Stimulated activated CD4-positive, alpha-beta T cell treated with anti-CD3 and anti-CD28 coated beads, Interleukin-2, amount 100 ng/mL, for 4 hours (primary cell): ENCODE measurements at places on chromosomes 7 and 10.

DNA sequence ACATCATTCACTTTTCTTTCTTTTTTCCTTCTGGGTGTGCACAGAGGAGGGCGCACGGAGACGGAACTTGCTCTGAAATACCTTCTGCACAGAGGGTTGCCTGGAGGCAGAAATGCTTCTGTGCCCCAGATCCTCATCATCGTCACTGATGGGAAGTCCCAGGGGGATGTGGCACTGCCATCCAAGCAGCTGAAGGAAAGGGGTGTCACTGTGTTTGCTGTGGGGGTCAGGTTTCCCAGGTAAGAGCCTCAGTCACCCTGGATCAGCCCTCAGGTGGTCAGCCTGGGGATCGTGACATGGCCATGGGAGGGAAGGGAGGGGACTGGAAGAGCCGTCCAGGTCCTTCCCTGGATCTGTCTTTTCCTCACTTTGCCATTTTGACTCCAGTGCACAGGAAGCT is 33.6 kb downstream of the VWA2 start:
- no peak for DNase-seq

GRCh38 chr7:2573761-2574160 is 15.0 kb downstream of the IQCE start:
- DNase-seq = no peak

- DNase-seq = no peak
These were observed 14.2 kb downstream of the EBF3 start for GRCh38 chr10:129949891-129950291.

DNA sequence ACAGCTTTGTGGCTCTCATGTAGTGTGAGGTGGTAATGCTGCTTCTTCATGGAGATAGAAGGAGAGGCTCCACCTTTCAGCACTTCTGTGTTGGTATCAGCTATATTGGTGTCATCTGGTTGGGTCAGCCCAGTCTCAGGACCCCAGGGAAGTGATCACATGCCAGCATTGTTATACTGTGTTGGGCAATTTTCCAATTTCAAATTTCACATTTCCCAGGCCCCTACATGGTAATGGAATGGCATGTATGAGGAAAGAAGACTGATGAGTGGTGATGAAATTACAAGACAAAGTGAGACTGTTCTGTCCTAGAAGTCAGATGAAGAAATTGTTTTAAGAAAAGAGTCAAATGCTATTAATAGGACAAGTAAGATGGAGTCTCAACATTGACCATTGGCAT is 3.7 kb upstream of the AKR1C3 start:
- no peak for DNase-seq

GRCh38 chr7:26425655-26426054 is 134.0 kb downstream of the SNX10 start:
- DNase-seq = no peak

- DNase-seq = no peak
These were observed 72.8 kb upstream of the CUX1 start for GRCh38 chr7:101744588-101744987.

DNA sequence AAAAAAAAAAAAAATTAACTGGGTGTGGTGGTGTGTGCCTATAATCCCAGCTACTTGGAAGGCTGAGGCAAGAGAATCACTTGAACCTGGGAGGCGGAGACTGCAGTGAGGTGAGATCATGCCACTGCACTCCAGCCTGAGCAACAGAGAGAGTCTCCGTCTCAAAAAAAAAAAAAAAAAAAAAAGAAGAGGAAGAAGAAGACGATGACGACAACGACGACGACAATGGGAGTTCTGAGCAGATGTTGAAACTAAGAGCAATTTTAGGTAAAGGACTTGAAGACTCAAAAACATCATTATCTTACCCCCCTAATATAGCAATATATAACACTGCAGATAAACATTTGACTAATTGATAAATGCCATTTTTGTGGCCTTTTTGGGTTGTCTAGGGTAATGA is 39.5 kb upstream of the PPP1R17 start:
- DNase-seq = no peak

DNA sequence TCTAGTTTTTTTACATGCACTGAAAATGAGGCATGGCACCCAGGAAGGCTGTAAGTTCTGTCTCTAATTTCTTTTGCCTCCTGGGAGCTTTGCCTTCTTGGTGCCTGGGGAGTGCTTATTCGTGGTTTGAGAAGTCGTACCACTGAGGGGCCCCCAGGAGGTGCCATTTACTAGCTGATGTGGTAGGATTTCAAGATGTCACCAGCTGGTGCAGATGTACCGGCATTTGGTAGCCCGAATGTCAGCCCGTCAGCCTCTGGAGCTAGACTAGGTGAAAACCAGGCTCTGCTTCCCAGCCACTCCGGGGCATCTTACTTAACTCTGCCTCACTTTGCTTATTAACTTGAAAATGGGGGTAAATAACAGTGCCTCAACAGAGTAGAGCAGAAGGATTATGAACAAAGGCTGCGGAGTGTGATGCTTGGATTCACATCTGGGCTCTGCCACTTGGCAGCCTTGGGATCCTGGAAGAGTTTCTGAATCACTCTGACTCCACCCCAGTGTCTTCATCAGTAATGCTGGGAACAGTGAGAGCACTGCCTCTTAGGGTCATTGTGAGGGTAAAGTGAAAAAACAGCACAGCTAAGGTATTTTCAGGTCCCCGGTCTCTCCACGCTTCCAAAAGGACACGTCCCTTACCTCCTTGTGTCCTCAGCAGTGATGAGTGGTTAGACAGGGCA is 31.4 kb upstream of the BTBD16 start:
- no peak for DNase-seq

GRCh38 chr7:10913457-10913856 is 60.2 kb upstream of the PHF14 start:
- no peak for DNase-seq

GRCh38 chr7:122140918-122141317 is 3.1 kb downstream of the AASS start:
- DNase-seq = no peak

DNA sequence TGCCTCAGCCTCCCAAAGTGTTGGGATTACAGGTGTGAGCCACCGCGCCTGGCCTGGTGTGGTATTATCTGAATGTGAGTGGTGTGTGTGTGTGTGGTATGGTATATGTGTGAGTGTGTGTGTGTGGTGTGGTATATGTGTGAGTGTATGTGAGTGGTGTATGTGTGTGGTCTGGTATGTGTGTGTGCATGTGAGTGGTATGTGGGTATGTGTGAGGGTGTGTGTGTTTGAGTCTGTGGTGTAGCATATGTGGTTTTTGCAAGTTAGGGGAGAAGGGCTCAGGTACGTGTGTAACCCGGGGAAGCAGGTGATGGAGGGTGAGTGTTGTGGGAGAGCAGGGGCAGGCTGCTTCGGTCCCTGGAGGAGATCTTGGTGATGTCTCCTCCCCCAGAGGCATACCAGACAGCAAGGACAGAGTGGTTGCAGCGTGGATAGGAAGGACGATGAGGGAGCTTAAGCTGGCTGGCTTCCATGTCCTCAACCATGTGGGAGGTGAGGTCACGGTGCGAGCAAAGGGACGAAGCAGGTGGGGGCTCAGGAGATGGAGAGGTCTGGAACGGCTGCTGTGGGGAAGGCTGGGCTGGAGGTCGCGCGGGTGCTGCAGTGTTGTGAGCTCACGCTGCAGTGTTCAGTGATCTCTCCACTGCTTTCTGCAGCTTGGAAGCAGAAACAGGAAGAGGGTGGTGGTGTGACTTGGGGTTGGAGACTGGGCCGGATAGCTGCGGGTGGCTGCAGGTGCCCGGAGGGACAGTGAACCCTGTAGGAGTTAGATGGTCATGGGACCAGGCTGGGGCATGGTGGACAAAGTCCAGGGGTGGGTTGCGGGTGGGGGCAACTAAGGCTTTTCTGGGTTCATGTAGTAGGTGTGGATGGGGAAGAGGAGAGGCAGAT is 5.0 kb downstream of the ZYX start:
- DNase-seq = no peak

DNA sequence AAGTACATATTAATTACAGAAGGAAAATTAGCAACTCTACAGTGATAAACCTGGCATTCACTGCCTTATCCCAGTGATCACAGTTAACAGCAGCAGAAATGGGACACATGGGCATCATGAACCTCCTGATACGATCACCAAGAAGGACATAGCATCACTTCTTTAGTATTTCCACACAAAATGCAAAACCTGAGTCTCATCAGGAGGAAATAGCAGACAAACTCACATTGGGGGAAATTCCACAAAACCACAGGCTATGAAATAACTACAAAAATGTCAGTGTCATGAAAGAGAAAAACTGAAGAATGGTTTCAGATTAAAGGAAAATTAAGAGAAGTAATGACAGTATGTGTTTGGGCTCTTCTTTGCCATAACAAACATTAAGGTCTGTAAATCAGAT is 12.0 kb upstream of the PURB start:
- no peak for DNase-seq

DNA sequence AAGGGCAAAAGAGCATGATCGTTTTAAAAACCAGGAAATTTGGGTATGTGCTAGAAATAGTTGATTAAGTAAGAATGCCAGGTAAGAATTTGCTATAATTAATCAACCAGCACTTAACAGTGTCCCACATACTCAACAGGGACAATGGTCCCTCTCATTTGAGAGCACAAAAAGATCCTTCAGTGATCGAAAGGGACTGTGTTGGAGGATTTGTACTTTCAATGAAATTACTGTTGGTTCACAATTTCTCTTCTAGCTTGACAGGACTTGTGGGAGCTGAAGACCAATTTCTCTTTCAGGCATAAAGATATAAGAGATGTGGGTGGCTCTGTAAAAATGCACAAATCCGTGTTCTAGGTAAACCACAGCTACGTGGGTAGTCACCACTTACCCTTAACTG is 12.5 kb upstream of the PLEKHS1 start:
- no peak for DNase-seq

DNA sequence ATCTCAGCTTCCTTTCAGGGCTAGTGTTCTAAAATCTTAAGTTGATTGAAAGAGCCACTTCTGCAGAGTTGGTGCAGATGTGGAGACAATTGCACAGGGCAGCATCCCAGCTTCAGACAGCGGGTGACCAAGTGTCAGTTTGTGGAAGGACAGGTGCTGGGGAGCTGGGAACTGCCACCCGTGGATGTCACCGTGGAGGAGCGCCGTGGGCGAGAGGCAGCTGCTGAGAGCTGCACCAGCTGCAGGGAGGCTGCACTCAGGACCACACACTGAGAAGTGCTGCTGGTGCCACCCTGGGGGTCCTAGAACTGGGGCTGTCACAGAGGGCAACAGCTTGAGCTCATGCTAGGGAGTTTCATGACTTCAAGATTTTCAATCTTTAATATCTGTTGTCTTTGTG is 543.0 kb upstream of the FZD8 start:
- DNase-seq = no peak

GRCh38 chr7:37921876-37922275 is 1.4 kb downstream of the EPDR1 start:
- no peak for DNase-seq

DNA sequence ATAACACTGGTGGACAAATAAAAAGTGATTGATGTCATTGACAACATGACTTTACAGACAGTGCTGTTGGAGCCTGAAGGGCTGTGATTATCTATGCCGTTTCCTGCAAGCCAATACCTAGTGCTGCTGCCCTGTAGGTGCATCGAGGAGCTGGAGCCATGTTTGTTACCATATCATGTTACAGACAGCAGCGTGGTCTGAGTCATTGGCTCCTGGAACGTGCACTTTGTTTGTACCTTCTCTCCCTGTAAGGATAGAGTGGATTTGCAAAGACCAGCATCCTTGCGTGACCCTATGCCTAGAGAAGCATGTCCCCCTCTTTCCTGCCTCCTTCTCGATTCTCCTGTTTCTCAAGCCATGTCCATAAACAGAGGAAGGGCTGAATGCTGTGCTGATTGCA is 597.2 kb downstream of the TYW1 start:
- DNase-seq = no peak

- no peak for DNase-seq
These were observed 13.2 kb upstream of the MALSU1 start for GRCh38 chr7:23285657-23286646.

- DNase-seq = no peak
These were observed 8.2 kb downstream of the ATE1 start for GRCh38 chr10:121919666-121920065.

GRCh38 chr10:77542710-77543259 is 94.8 kb downstream of the KCNMA1 start:
- no peak for DNase-seq

- no peak for DNase-seq
These were observed 102.6 kb upstream of the PFKP start for GRCh38 chr10:2964632-2965296.

GRCh38 chr7:132177708-132178401 is 398.4 kb downstream of the PLXNA4 start:
- DNase-seq = no peak

DNA sequence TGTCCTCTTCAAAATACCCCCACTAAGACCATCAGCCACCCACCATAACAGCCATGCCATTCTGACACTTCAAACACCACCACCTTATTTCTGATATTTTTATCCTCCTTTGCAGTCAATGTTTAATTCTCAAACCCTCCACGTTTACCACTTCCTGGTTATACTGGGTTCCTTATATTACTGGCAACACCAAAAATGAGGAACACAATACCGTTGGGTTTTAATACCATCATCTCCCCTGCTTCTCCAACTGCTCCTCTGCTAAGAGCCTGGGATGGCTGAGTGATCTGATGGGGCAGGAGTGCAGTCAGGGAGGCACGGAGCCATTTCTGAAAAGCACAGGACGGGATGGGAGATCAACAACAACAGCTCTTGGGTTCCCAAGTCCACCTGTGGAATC is 140.5 kb downstream of the CHCHD3 start:
- no peak for DNase-seq

- no peak for DNase-seq
These were observed 97.7 kb downstream of the NRCAM start for GRCh38 chr7:108358553-108358952.

DNA sequence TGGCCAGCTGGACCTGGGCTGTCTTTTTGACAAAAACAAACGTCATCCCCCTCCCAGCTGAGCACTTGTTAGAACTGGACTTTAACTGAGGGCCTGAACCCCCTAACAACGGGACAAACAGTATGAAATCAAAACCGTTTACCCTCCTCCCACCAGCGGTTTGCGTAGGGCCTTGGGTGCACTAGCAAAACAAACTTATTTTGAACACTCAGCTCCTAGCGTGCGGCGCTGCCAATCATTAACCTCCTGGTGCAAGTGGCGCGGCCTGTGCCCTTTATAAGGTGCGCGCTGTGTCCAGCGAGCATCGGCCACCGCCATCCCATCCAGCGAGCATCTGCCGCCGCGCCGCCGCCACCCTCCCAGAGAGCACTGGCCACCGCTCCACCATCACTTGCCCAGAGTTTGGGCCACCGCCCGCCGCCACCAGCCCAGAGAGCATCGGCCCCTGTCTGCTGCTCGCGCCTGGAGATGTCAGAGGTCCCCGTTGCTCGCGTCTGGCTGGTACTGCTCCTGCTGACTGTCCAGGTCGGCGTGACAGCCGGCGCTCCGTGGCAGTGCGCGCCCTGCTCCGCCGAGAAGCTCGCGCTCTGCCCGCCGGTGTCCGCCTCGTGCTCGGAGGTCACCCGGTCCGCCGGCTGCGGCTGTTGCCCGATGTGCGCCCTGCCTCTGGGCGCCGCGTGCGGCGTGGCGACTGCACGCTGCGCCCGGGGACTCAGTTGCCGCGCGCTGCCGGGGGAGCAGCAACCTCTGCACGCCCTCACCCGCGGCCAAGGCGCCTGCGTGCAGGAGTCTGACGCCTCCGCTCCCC is at the start of gene IGFBP1:
Gene IGFBP1 (plus strand): TSS at position 304 of the 808 bp plus-strand sequence. CDS start 165 bp downstream, at position 469.
- DNase-seq = no peak

GRCh38 chr10:58516119-58516518 is 3.4 kb downstream of the BICC1 start:
- DNase-seq = no peak
